COLO829 (cell line): ENCODE measurements at places on chromosomes 7 and 10.

GRCh38 chr7:74655768-74656440 is 1.6 kb upstream of the GTF2I start:
- DNase-seq, result no peak

- DNase-seq, result peak; percentile 45
Measured at GRCh38 chr7:137443616-137444015, 100.1 kb upstream of the PTN start.

DNA sequence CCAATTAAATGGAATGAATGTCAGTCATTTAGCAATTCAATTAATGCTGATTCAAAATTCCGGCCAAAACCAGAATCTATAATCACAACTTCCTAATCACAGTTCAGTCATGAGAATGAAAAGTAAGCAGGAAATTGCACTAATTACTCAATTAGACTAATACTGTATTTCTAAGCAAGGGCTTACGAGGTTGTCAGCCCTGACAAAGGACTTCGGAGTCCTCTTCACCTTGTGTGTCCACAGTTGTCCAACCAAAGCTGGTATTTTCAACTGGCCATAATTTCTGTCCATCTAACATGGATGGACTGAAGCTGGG is 17.4 kb downstream of the CPA1 start:
- no peak for DNase-seq

GRCh38 chr7:157760004-157760730 is 423.4 kb downstream of the DNAJB6 start:
- no peak for DNase-seq

DNA sequence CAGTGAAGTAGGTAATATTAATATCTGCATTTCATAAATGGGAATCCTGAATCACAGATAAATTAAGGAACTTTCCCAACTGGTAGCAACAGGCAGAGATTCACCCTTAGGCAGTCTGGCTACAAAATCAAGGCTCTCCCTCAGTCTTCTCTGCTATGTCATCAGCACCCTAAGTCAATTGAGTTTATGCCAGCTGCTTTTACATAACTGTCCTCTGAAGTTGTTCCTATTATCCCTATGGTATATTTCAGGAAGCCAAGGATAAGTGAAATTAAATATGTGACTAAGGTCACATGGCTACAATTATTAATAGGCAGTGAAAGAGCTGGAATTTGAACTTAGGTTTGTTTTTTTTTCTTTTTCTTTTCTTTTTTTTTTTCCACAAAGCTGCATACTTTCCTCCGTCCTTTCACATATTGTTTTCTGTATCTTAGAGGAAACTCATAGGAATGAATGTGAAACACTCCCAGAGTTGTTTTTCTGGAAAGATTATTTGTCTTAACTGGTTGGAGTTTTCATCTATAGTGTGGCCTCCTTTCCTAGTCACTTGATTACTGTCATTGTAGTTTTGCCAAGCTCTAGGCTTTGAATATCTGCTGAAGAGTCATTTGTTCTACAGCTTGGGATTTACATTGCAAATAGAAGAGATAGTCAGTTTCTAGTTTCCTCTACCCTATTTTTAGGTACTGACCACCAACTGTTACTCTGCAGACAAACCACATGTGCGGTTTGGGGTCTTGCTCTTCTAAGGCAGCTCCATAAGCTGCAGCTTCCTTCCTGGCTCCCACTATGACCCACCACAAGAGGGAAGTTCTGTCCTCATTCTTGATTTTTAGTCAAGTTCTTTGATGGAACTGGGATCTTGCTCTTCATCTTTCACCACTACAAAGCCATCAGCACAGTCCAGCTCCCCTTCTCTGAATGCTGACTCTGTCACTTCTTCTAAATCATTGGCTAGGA is 338.0 kb upstream of the KIAA1217 start:
- DNase-seq, result no peak

- no peak for DNase-seq
Measured at GRCh38 chr10:128512767-128513166, 386.5 kb upstream of the MKI67 start.

GRCh38 chr10:26737730-26738129 is 40.2 kb downstream of the PDSS1 start:
- peak; percentile 86 for DNase-seq

DNA sequence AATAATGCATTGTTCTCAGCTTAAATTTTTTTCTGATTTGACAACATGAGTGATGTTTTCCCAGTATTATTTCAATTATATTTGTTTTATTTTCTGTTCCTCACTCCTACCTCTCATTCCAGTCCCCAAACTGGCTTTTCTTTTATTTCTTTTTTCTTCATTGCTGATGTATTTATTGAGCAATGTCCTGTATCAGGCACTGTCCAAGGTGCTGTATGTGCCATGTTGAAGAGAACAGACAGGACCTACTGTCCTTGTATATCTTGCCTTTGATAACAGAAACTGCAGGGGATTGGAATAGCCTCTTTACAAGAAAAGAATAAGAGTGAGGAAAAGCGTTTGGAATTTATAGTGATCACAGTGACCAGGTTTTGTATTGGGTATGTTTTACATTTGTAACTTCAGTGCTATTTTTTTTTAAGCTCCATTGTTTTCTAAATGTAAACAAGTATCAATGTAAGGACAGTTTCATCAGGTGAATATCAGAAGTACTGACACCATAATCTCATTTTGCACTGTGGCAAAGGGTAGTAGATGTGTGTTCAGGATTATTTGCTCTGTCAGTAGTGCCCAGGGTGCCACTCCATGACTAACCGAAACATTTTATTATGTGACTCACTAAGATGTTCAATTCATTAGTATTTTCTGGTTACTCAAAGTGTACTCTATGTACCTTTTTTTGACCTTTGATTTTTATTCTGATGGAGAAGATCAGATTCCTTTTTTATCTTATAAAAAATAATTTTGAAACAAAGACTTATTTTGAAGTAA is 15.6 kb upstream of the CLDN12 start:
- no peak for DNase-seq

DNA sequence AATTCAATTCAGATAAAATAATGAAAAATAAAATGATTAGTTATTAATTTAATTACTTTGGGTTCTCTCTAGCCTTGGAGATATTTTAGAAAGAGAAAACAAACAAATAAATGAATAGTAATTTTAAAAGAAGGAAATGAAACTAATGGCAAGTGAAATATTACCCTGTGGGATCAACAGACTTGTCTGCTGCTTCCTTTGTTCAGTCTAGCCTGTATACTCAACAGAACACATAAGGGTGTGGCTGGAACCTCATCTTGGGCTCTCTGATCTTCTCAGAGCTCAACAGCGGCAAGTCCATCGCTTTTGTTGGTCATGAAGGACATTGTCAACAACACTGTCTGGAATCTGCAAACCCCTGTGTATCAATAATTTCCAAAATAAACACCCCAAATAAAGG is 904.9 kb downstream of the IPMK start:
- no peak for DNase-seq

- DNase-seq, result no peak
Measured at GRCh38 chr7:134701272-134701671, 54.6 kb downstream of the BPGM start.

- DNase-seq, result no peak
Measured at GRCh38 chr7:52917982-52918578, 117.4 kb upstream of the POM121L12 start.

DNA sequence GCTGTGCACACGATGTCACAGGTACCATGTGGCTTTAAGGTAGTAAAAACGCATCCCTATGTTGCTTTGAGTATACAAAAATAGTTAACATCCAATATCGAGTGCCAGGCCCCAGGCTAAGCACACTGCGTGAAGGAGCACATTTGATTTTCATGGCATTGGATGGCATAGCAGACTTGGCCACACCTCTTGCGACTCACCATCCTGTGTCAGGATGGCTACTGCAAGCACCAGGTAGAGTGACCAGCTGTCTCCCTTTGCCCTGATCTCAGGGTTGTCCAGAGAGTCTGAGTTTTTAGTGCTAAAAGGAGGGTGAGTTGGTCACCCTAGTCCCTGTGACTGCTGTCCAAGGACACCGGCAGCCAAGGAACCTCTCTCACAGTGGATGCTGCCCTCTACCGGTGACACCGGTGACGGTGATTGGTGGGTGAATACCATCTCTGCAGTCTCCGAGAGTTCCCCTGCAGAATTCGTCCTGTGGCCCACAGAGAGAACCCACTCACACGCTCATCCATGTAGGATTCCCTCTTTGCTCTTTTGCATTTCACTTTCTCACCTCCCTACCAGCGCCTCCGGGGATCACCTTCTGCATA is 76.1 kb downstream of the BICC1 start:
- DNase-seq, result no peak

DNA sequence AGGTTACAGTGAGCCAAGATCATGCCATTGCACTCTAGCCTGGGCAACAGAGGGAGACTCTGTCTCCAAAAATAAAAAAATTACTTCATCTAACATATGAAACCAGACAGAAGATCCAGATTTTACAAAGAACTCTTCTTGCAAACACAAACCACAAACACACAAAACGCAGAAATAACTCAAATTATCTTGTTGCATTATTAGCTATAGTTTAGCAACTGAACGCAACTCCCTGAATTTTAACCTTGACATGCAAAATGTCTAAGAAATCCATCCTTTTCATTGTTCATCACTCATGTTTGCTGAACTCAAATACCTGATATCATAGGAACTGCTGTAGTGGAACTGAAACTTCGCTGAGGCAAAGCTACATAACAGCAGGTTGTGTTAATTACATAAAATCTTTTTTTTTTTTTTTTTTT is 64.1 kb downstream of the MICU1 start:
- no peak for DNase-seq

- DNase-seq, result no peak
Measured at GRCh38 chr7:45681596-45682357, 107.6 kb downstream of the ADCY1 start.

GRCh38 chr7:6402041-6402440 is 45.7 kb downstream of the DAGLB start:
- no peak for DNase-seq

DNA sequence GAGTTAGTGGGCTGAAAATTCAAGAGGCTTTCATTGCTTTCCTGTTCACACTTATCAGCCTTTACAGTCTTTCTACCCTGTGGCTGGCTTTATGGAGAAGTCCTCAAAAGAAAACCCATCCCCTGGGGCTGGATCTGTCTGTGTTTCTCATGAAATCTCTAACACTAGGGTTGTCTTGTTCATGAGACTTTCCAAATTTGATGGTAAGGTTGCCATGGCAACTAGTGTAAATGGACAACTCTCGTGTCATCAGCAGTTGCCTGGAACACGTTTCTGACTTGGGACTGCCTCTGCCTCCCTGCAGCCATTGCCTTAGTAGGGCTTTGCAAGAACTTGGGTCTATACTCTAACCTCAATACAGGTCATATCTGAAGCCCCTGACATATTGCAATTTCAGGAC is 35.8 kb upstream of the PLPP4 start:
- no peak for DNase-seq

GRCh38 chr7:157150882-157151281 is 12.2 kb downstream of the UBE3C start:
- no peak for DNase-seq

DNA sequence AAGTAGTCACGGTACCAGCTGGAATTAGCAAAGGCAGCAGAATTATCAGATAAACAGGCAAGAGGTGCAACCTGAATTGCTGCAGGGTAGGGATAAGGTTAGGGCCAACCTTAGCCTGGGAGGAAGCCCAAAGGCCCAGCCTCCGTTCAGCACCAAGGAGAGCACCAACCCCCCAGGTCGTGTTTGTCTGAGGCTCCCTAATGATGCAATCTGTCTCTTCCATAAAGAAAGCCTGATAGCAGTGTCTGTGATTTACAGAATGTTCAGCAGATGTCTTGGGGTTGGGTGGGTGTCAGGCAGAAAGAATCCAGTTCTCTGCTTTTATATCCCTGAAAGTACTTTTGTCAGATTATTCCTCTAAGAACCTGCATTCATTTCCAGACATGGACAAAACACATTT is 328.4 kb upstream of the AOAH start:
- DNase-seq, result no peak

DNA sequence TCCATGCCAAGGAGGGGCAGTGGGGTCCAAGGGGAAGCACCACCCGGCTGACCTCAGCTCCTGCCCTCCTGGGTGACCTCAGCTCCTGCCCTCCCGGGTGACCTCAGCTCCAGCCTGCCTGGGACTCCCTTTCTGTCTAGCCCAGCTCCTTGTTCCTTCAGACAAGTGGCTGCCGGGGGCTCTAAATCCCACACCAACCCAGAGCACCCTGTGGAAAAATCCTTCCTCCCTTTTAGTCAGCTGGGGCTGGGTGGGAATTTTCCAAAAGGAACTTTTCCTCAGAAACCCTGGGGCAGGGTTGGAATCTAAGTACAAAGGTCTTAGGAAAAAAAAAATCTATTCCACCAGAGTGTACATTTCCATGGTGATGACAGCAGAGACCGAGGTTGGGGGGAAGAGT is 36.3 kb downstream of the AKR1B1 start:
- no peak for DNase-seq

DNA sequence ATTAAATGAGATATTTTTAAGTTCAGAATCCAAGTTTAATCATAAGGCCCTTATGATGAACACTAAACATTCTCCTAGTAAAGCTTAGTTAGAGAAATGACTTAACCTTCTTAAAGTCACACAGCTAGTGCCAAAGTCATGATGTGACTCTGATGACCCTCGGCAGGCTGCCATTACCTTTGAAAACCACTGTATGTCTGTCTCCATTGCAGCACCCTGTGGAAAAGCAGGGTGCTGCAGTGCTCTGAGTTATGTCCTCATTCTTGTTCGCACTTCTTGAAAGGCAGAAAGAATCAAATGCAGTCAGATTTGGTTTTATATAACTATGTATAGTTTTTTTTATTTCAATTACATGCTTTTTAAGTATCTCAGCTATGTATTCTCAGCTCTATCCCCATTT is 105.0 kb downstream of the PHTF2 start:
- DNase-seq, result no peak

DNA sequence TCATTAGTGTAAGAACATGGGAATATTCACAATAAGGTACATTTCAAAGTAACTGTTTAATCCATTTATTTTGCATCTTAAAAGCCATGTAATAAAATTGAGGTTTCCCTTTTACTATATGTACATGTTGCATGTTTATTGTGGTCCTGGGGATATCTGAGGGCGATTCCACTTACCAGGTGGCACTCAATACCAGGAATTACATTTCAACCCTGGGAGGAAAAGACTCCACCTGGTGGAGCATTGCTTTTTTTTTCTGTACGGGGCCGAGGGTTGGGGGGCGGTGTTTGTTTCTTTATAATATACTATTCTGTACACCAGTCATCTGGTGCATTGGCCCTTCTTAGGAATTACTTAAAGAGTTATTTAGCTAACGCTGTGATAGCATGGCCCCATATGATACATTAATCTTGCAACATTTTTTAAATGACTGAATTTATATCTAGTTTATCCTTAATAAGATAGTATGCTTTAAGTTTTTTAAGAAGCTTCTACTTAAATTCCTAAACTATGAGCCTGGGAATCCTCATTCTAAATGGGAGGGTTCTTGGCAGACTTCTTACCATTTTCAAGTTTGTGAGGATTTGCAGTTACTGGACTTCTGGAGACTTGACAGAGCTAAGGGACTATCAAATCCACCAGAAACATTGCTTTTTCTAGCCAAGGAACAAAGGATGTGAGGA is 7.2 kb upstream of the HGF start:
- DNase-seq, result no peak
